NCI-H1417 treated with DMSO at 0.1 percent for 48 hours (cell line): ENCODE measurements at places on chromosomes 13 and 19.

- DNase-seq, result no peak
These were observed 1.4 kb upstream of the VSTM2B start for GRCh38 chr19:29524201-29524911.

DNA sequence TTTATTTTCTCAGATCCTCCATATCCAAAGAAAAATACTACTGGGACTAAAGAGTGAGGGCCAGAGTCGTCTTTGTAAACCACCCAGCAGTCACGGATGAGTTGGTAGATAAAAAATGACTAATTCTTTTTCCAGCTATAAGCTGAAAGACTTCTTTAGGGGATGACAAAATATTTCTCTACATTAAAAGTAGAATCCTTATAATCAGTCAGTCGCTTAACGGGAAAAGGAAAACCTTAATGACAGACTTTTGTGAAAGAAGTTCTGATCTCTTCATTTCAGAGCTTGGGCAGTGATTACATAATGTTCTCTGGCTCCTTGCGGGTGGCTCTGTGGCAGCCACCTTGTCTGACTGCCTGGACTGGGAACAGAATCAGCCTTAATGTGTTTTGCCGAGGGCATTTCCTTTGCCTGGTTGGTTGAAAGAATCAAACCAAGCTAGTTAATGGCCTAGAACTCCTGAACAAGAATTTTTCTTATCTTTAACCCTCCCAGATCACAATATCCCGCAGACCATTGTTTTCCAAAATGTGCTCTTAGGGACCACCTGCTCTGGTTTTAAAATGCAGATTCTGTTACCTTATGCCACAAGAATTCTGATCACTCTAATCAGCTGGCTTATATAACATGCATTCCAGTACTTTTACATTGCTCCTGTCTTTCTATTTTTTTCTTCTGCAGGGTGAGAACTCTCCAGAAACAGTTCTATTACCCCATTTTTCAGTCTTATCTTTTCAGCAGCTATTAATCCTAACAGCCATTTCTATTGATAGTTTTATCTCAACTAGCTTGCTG, 2.5 kb downstream of the ITM2B start:
- no peak for DNase-seq

GRCh38 chr13:80256352-80256932, 84.5 kb downstream of the SPRY2 start:
- no peak for DNase-seq

GRCh38 chr13:30409886-30410704, 12.2 kb upstream of the UBE2L5 start:
- no peak for DNase-seq

- DNase-seq, result no peak
These were observed 127.0 kb downstream of the CDK8 start for GRCh38 chr13:26380930-26381329.

- DNase-seq, result no peak
These were observed 270.4 kb downstream of the ABCC4 start for GRCh38 chr13:95030821-95031343.

DNA sequence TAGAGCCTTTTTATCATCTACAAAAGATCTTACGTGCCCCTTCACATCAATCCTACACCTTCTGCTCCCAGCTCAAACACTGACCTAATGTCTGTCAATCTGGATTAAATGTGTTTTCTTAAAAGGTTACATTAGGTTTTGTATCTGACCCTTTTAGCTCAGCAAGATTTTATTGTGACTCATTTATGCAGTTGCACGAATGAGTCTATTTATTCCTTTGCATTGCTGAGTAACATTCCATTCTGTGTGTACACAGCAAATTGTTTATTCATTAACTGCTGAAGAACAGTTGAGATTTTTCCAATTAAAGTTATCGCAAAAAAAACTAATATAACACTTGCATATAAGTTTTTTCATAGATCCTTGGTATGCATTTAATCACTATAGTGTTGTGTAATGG, 253.9 kb upstream of the GPC6 start:
- no peak for DNase-seq

GRCh38 chr13:50149214-50149613, 134.0 kb downstream of the KCNRG start:
- DNase-seq, result no peak

DNA sequence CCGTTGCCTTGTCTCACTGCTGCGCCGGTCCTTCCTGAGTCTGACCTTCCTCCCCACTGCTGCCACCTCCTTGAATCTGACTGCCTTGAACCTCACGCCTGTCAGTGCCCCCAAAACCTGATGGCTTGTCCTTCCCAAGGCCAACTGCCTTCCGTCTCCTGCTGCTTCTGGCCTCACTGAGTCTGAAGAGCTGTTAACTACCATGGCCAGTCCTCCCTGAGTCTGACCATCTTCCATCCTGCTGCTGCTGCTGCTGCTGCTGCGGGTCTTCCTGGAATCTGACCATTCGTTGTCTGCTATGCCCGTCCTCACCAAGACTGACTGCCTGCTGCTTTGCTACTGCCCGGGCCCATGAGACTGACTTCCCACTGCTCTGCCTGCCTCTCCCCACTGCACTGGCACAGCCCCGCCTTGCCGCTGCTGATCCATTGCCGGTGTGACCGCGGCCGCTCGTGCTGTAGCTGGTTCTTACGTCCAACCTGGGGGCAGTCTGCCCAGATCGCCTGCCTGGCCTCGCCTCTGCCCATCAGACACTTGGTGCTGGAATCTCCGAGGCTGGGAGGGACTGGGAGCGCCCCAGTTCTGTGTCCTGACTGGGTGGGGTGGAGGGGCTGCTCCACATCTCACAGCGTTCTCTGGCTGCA, 2.9 kb upstream of the RCN3 start:
- DNase-seq, result no peak

GRCh38 chr19:23365222-23365621, 30.0 kb downstream of the ZNF91 start:
- no peak for DNase-seq

GRCh38 chr19:17107546-17108452, 32.2 kb downstream of the MYO9B start:
- no peak for DNase-seq

GRCh38 chr13:96862999-96863398, 131.3 kb downstream of the OXGR1 start:
- no peak for DNase-seq

DNA sequence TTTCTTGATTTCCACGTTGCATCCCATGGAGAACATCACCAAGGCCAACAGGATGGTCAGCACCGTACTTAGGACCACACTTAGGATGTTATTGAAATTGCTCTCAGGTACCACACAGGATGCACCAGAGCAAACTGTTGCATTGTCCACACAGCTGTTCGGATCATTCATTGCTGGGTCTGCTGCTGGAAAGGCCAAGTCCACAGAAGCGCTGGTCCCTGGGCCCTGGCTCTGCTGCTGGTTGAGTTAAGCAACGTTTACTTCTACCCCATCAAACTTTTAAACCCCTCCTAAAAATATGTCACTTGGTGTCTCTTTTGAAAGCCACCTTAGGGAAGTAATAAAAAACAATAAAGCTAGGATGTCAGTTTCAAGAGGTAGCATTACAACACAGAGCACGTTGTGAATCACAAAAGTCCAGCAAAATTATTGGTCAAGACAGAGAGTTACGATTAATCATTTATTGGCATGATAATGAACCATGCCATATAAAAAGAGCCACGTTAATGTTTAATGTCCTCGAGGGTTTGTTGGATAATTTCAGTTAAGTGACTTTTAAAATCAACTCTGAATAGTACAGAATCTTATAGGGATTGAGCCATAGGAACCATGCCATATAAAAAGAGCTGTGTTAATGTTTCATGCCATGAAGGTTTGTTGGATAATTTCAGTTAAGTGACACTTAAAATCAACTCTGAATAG, at the start of gene SLC10A2:
Gene SLC10A2 (minus strand): TSS at position 339 of the 702 bp plus-strand sequence. CDS start 168 bp downstream, at position 171.
- DNase-seq, result no peak

DNA sequence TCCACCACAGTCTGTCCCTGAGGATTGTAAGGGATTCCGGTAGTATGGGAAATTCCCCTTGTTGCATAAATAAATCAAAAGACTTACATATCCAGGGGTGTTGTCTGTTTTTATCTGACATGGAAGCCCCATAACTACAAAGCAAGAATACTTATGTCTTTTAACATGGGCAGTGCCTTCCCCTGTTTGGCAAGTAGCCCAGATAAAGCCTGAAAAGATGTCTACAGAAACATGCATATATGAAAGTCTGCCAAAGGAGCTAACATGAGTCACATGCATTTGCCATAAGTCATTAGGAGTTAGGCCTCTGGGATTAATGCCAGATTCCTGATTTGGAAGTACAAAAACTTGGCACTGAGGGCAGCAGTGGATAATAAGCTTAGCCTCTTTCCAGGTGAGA, 62.1 kb downstream of the ZNF737 start:
- no peak for DNase-seq

- no peak for DNase-seq
These were observed 1.4 kb downstream of the ZNF536 start for GRCh38 chr19:30373593-30373992.

DNA sequence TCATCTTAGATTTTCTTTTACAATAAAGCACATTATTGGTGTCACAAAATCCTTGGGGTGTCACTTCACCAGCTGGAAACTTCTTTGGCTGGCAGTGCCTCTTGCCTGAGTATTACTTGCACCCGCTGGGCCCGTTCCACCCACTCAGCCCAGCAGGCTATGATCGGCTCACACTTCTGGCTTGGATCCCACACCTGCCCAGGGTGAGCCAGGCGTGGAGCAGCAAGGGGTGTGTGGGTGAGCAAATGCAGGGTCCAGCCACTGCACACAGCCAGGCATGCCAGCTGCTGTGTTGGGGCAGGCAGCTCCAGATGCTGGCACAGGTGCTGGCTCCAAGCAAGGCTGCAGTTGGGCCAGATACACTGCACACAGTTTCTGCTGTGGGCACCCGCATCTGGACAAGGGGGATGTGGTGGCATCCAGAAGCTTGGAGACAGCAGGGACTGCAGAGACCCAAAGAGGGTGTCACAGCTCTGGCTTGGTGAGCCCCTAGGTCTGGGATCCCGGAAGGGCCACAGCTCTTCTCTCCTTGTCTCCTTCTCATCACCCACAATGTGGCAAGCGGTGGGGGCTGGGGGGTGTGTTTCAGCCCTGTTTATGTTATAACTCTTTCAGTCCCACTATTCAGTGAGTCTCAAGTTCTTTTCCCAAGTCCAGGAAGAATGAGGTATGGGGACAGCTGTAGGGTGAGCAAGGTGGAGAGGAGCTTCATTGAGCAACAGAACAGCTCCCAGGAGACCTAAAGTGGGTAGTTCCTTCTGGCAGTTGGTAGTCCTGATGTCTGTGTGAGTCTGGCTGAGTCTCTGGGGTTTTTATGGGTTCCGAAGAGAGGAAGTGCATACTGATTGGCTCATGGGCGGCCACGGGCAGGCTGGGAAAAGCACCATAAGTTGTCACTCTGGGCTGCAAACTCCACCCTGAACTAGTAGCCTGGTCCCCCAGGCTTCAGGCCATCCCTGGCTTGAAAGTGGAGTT, 25.3 kb upstream of the TBC1D4 start:
- no peak for DNase-seq

DNA sequence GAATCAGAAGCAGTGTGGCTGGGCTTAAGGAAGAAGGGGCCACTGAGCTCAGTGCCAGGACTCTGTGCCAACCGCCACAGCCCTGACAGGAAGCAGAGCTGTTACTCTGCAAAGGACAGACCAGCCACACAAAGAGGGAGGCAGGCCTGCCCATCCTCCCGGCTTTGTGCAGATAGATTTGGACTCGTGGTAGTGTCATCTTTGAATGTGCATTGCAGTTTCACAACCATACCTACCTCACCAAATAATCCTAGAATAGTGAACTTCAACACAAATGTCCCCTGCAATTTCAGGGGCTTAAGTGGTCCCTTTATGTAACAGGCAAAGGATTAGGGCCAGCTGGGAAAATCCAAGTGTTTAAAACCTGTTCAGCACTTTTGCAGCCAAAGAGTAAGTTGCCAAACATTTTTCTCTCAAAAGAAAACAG, 55.1 kb upstream of the CLDN10 start:
- DNase-seq, result no peak

DNA sequence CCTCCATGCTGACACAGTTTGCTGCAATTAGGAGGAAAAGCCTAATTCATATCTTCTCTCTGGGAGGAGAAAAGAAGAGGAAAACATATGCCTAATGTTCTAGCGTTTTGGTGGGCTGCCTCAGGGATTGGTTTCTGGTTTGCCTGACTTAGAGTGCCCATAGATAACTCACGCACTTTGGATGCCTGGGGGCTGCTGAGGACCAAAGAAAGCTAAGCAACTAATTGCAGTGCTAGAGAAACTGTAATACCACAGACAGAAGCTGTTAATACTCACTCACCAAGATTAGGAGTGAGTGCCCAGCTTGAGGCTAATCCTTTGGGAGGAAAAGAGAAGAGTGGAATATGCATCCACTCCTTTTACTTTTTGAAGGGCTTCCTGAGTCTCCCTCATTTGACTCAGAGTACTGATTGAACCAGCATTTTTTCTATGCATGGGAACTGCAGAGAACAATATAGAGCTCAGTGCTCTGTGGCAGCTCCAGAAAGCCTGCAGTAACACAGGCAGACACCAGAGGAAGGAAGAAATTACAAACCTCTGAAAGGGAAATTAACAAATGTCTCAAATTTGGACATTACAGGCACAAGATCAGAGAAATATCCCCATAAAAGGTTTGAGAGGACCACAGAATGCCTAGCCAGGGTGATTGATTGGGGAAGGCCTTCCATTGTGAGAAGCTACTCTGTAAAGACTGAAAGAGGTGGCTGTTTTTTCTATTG, 666.4 kb downstream of the OLFM4 start:
- DNase-seq, result no peak

DNA sequence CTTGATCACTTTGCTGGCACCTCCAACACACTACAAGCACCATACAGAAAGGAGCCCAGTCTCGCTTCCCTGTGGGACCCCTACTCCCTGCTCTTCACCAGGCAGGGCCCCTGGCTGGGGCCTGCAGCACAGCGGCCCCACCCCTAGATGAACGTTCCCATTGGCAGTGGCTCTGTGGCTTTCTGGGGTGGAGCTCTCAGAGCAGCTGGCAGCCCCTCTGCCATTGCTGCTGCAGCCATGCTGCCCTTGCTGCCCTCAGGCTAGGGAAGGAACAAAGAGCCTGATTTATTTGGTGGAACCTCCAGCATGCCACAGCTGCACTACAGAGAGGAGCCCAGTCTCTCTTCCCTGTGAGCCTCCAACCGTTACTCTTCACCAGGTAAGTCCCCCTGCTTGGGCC, 5.8 kb downstream of the SIGLEC6 start:
- DNase-seq, result no peak

GRCh38 chr13:37561031-37561430, 37.5 kb downstream of the POSTN start:
- no peak for DNase-seq

DNA sequence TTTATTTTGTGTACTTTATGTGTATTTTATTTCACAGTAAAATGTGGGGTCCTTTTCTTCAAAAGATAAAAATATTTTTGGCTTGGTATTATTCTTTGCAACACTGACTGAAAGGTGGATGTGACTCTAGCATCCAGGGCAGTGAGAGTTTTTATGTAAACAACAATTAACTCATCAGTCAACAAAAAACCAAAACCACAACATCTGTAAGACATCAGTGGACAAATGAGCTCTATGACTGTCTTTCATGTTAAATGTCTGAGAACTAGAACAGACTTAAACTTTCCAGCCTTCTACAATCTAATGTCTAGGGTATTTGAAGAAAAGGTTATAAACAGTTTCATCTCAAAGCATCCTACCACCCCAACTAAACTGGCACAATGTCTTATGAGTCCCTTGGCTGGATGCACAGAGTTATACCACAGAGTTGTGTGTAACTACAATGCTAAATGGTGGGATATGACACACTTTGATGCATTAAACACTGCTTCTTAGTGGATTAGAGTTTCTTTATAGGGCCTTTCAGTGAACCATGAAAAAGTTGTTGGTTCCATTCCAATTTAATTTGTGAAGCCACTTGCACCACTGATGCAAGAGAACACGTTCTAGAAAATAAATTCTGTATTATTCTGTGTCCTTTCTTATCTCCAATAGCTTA, 544.2 kb upstream of the KLF12 start:
- no peak for DNase-seq

GRCh38 chr19:10412257-10412977, 7.9 kb upstream of the PDE4A start:
- DNase-seq, result no peak
